ENCODE measurements at places on chromosomes 2 and 18. TPM values are rescaled to one million over a fixed set of nuclear protein-coding genes. Genes with fewer than 3 reads are reported as not detected.

DNA sequence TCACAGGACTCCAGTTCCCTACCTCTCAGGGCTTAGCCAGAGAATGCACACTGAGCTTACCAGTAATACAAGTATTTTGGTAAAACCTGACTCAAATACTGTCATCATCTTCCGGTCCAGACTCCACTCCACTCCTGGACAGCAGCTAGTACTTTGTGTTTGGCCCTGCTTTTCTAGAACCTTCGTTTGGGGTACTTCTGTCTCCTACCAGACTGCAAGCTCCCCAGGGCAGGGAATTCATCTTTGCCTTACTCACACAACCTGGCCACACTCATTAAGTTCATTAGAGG, 108.9 kb upstream of the CDC42EP3 start:
- DNase-seq, result no peak

DNA sequence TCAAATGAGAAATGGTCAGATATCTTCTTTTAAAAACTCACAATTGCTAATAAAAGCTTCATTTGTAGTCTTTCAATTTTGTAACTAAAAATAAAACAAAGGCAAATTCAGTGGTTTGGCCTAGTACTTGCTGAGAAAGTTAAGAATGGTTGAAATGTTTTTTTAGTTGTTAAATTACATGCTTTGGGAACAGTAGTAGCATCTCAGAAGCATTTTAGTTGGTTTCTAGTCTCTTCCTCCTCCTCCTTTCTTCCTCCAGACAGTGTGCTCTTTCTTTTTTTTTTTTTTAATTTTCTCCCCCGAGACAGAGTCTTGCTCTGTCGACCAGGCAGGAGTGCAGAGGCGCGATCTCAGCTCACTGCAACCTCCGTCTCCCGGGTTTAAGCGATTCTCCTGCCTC, 9.8 kb downstream of the TRAK2 start:
- DNase-seq, result peak; percentile 45

GRCh38 chr2:182611009-182611408, 105.0 kb upstream of the DNAJC10 start:
- DNase-seq, result no peak

GRCh38 chr2:165227571-165227970, 11.6 kb upstream of the SCN2A start:
- DNase-seq, result no peak

DNA sequence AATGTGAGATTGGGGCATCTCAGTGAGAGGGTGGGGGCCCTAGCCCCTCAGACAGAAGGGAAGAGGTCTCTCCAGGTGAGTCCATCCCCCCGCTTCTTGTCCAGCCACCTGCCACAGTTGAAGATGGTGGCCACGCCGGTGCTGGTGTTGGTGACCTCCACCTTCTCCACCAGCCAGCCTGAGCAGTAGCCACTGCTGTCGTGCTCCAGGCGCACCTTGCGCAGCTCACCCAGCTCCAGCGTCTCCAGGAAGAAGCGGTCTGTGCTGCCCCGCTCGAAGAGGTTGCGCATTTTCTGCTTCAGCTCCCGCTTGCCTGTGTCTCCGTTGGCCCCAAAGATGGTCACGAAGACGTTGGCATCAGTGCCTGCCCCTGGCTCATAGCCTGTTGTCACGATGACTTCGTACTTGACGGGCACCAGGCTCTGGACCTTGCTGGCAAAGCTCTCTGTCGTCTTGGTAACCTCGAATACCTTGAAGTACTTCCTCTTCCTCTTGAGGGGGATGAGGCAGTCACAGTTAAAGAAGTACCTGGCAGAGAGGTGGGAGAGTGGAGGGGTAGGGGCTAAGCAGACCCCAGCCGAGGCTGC, 179.5 kb downstream of the LOXHD1 start:
- DNase-seq, result no peak

DNA sequence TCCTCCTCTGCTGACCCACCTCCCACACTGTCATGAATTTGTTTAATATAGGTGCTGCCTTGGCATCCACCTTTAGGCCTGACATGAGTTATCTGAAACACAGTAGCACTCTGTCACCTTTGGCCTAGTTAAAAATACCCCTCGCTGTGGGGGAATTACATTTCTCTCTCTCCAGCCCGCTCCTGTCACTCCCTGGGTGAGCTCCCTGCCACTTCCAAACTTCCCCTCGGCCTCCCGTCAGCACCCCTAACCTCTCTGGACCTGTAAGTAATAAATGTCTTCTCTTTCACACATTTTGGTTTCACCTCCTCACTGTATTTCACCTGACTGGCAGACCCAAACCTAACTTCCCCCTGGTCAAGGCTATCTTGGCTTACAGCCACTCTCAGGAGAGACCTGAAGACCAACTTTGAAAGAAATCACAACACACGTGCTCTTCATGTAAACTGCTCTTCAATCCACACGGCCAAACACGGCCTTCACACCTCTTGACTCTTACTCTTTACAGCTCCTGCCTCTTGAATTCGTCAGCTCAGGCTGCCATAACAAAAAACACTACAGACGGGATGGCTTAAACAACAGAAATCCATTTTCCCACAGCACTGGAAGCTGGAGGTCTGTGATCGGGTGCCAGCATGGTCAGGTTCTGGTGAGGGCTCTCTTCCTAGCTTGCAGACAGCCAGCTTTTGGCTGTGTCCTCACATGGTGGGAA, 28.3 kb downstream of the REEP1 start:
- DNase-seq, result no peak

DNA sequence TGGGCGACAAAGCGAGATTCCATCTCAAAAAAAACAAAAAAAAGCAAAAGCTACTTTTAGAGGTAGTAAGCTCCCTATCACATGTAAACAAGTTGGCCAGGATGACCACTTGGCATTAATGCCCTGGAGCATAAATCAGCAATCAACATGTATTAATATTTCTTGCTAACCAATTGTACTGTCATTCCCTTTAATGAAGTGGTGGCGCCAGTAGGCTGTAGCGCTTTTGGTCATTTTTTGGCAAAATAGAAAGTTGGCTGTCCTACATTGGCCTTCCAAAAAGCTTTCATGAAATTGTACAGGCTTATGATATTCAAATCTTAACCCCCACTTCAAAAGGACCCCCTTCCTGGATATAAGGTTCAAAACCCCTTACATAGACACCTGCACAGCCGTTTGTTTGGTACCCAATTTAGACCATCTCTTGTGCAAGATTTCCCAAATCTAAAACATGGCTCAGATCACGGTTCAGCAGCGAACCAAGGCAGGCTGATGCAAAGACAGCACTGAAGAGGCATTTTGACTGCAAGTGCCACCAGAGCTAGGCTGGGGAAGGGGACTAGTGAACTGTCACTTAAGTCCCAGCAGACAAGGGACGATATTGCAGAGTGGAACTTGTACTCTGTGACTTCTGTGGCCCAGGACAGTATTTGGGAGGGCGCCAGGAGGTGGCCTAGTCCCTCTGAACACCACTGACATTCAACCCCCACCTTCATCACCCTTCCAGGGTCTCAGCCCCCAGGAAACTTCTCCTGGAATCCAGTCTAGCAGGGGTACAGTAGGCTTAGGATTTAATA, 31.9 kb downstream of the SMAD7 start:
- DNase-seq, result no peak

DNA sequence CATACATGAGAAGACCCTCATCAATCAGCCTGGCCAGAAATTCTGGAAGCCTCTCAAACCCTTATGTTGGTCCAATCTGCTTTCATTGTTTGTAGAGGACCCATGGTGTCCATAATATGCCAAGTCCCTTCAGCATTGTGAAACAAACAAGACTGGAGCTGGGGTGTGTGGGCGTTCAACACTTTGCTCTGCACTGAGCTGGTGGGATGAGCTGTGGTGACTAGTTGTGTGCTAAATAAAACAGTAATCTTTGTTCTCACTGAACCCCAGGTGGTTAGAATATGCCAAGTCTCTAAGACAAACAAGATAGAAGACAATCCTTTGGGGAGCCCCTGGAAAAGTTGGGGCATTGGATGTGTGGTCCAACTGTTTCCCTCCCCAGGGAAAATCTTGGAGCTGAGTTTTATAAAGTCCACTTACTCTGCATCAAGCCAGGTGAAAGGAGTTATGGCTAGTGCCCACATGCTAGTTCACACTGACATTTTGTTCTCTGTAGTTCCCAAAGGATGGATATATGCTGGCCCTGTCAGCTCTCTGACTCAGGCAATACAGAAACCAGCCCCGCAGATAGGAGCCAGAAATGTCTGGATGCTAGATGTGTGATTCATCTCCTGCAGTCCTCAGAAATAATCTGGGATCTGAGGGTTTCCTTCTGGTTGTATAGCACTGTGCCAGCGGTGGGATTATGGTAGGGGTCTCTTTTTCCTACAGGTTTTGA, 260.2 kb downstream of the TMX3 start:
- DNase-seq, result no peak

GRCh38 chr2:132586101-132586511, 83.9 kb downstream of the LYPD1 start:
- DNase-seq, result no peak

- no peak for DNase-seq
Observed at GRCh38 chr18:3192286-3192685, 27.5 kb downstream of the MYOM1 start.

GRCh38 chr2:69043736-69044400, 30.9 kb downstream of the ANTXR1 start:
- no peak for DNase-seq

GRCh38 chr2:239329972-239330572, 70.7 kb downstream of the HDAC4 start:
- DNase-seq, result no peak

DNA sequence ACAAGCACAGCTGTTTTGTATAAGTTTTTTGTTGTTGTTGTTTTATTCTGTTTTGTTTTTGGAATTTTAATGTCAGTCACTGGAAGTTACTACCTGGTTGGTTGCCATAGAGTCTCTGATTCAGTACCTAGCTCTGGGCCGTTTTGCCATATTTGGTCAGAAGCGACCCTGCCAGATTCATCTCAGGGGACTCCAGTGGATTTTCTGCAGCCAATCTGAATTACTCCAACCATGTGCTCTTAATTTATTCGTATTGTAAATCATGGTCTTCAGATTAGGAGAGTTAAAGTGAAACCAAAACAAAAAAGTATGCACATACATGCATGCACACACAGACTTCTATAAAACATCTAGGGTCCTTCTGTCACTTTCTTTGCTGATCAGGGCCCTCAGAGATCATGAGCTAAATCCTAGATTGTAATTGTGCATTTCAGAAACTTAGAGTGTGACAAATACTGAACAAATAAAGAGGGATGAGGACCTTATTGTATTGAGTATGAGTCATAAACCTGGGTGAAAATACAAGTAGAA, 317.4 kb upstream of the UBE2E3 start:
- DNase-seq, result no peak

- DNase-seq, result no peak
Observed at GRCh38 chr2:142426064-142426463, 295.2 kb upstream of the LRP1B start.

DNA sequence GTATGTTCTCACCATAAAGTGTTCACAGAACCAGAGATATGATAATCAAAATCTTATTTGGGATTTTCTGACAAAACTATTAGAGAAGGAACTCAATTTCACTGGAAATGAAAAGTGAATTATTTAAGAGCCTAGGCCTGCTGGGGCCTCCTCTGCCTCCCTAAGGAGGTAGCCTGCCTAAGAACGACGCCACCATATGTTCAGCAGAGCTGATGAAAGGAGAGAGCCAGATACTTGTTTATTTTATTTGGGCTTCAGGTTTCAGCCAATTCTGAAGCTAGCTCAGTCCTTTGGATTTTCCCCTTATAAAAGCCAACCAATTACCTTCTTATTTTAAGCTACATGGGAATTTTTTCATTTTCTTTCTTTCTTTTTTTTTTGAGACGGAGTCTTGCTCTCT, 433.1 kb upstream of the MAP2 start:
- DNase-seq, result no peak

- no peak for DNase-seq
Observed at GRCh38 chr2:195269220-195269619, 387.8 kb upstream of the SLC39A10 start.

DNA sequence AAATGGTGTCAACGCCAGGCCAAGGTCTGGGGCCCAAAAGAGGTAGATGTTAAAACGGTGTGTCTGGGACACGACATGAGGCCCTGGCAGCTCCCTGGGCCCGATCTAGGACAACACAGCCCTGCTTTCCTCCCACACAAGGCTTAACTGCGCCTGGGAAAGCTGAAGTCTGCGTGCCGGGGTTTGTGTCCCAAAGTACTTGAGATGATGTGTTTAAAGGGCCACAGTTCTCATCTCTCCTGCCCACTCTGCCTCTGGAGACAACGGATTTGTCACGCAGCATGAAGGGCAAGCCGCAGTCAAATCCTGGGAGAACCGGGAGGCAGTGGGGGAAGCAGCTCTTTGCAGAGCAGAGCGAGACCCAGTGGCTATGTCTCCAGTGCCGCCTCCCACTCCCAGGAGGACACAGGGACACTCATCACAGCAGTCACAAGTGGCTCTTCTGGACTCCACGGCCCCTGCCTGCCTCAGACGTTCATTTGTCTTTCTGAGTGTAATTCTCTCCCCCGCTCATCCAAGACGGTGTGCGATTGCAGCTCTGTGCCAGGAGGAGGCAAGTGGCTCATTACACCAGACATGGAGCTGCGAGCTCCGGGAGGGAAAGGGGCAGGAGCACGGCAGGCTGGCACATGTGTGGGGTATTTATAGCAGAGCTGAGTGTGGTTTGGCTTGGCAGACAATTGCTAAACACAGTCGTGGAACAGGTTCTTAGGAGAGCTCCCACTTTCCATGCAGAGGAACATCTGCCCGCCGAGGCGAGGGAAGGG, 57.7 kb upstream of the SEMA4C start:
- DNase-seq, result no peak

- no peak for DNase-seq
Observed at GRCh38 chr2:236573066-236573929, 3.7 kb downstream of the ACKR3 start.

GRCh38 chr18:23859466-23860336, 154.9 kb upstream of the TTC39C start:
- DNase-seq, result no peak

- no peak for DNase-seq
Observed at GRCh38 chr2:38690499-38691420, 24.8 kb downstream of the GALM start.

GRCh38 chr2:104863146-104863467, 9.2 kb downstream of the POU3F3 start:
- no peak for DNase-seq

DNA sequence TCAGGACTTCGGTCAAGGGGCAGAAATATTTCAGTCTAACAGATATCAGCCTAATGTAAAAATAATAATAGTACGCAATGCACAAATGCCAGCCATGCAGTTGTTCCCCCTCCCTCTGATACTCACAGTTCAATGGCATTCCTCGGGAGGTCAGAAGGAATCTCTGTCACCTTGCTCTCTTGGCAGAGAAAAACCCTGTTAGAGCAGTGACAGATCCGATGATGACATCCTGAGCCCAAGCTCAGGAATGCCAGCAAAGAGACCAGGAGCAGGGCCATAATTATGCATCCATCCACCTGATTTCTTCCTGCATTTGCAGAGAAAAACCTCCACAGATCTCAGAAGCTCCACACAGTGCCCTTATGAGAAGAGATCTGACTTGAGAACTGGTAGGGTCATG, at the start of gene FSHR:
Gene FSHR (minus strand): TSS at position 376 of the 400 bp plus-strand sequence. CDS start 98 bp downstream, at position 278.
- DNase-seq, result no peak

DAW1 gene
- not detected for total RNA-seq

RAD51AP2 gene
- total RNA-seq, result not detected

MYOM1 gene
- total RNA-seq, result not detected

MYL1 gene
- not detected for total RNA-seq

DSG4 gene
- total RNA-seq, result 8.3 TPM

KANSL1L gene
- total RNA-seq, result 26.1 TPM

IL36RN gene
- not detected for total RNA-seq

SKOR2 gene
- not detected for total RNA-seq

TMEM198 gene
- total RNA-seq, result 3.2 TPM

NAPG gene
- 50.4 TPM for total RNA-seq

HOXD4 gene
- not detected for total RNA-seq

CFC1 gene
- total RNA-seq, result not detected
